ENCODE measurements at places on chromosomes 5 and 9.

DNA sequence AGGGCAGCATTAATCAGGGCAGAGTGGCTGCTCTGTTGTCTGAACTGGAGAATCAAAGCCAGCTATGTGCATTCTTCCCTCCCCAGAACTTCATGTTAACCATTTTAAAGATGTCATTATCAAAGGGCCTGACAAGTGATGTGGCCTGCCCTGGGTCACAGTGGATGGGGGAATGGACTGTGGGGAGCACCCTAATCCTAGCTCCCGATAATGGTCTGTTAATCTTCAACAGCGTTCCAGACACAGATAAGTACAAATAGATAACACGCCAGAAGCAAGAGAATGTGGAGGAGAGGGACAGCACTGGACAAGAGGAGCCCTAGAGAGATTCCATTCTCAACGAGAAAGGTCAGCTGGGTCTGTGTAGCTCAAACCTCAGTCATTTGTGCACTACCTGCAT is 77.5 kb downstream of the DPYSL3 start:
- no peak for DNase-seq

- DNase-seq: no peak
Measured at GRCh38 chr9:92440751-92441046, 16.4 kb upstream of the OMD start.

DNA sequence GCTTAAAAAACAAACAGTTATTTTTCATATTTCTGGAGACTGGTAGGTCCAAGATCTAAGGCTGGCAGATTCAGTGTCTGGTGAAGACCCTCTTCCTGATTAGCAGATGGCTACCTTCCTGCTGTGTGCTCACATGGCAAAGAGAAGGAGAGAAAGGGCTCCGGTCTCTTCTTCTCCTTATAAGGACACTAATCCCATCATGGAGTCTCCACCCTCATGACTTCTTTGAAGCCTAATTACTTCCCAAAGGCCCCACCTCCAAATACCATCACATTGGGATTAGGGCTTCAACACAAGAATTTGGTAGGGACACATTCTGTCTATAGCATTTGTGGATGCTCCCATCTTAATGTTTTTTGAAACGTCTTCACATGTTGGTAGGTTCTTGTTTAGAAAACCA is 391.1 kb downstream of the TMEM161B start:
- DNase-seq: no peak

DNA sequence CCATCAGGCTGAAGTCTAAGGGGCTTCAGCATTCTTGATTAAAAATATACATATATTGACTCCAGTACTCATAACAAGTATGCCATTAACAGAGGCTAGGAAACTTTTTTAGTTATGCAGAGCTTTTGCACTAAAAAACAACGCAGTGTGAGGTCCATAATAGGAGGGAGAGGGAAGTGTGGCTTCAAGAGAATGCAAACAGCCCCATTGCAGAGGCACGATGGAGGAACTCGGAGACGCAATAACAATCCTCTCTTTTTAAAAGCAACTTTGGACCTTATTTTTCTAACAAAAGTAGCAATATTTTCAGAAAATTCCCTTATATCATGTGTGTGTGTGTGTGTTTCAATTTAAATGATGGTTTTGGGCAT is 150.0 kb upstream of the PTCH1 start:
- no peak for DNase-seq
